ENCODE measurements at places on chromosomes 7 and 10.

DNA sequence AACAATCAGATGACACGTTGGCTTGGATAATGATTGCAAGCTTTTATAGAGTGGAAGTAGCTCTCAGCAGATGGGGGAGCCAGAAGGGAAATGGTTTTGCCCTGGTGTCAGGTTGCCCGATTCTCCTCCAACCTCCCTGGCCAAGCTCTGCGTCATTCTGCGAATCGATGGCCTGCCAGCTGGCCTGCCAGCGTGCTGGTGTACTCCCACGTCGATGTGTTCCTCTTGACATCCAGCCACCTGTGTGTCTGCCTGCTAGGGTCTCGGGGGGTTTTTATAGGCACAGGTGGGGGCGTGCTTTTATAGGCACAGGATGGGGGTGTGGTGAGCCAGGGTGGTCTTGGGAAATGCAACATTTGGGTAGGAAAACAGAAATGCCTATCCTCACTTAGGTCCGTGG, 4.6 kb downstream of the NET1 start:
- peak; percentile 89 for DNase-seq

DNA sequence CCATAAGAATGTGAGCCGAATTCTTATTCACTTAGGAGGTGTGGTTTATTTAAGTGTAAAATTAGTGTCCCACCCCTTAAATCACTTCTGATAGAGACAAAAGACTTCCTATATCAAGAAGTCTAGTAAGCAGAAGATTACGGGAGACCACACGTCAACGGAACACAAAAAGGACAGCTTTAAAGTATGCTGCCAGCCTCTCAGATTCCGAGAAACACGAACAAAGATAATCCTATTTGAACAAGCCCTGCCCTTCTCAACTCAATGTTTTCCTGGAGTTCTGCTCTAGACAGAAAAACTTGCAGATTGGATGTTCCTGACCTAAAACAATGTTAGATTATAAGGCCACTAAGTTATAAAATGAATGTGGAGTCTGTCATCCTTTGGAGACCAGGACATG, 4.9 kb upstream of the MCU start:
- DNase-seq = no peak

GRCh38 chr7:13920053-13920697, 69.3 kb downstream of the ETV1 start:
- DNase-seq = peak; percentile 69

DNA sequence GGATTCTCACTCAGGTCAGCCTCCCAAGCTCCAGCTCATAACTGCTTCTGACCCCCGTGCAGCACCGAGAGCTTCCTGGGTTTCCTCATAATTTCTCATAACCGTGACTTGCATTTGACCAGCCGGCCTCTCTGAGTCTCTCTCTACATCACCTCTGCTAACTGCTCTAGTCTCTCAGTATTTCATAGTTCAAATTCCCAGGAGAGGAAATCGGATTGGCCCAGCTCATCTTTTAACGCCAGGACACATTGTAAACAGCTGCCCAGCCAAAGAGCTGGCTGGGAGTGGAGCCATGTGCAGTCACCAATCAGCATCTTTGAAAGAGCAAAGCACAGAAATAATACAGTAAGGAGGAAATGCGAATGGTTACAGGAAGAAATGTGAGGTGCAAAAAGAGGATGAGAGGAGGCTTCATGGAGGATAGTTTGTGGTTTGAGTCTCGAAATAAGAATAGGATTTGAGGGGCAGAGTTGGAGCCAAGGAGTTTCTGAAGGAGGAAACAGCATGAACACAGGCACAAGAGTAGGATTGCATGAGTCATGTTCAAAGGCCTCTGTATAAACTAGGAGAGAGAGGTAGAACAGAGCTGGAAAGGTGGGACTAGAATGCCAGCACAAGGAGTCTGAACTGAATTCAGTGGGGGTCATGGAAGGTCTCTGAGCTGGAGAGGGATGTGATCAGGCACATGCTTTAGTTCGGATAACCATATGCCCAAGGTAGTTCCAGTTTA, 15.2 kb upstream of the LBX1 start:
- no peak for DNase-seq

DNA sequence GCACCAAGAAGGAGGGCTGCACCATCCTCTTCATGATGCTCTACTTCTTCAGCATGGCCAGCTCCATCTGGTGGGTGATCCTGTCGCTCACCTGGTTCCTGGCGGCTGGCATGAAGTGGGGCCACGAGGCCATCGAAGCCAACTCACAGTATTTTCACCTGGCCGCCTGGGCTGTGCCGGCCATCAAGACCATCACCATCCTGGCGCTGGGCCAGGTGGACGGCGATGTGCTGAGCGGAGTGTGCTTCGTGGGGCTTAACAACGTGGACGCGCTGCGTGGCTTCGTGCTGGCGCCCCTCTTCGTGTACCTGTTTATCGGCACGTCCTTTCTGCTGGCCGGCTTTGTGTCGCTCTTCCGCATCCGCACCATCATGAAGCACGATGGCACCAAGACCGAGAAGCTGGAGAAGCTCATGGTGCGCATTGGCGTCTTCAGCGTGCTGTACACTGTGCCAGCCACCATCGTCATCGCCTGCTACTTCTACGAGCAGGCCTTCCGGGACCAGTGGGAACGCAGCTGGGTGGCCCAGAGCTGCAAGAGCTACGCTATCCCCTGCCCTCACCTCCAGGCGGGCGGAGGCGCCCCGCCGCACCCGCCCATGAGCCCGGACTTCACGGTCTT, 1.9 kb downstream of the FZD1 start:
- peak; percentile 37 for DNase-seq

DNA sequence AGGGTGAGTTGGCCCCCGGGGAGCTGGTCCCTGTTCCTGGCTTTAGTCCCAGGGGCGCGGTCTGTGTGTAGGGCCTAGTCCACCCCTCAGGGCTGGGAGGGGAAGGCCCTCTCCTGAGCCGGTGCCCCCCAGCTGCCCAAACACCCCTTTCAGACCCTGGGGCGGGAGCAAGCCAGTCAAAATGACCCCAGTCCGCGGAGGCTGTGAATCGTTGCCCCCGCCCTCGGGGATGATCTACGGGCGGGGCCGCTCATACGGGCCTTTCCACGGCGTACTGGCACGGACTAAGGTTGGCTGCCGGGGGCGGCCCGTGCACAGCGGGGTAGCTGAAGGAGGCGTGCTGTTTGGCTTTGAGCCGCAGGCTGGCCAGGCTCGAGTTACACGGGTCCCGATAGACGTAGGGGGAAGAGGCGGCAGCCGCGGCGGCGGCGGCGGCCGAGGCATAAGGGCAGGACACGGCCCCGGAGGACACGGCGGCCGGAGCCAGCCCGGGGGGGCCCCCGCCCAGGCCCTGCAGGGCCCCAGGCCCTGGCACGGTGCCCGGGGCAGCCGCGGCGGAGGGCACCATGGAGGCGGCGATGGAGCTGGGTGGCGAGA, 4.3 kb downstream of the ELOVL3 start:
- DNase-seq = no peak

GRCh38 chr7:101804967-101805366, 12.5 kb upstream of the CUX1 start:
- no peak for DNase-seq

DNA sequence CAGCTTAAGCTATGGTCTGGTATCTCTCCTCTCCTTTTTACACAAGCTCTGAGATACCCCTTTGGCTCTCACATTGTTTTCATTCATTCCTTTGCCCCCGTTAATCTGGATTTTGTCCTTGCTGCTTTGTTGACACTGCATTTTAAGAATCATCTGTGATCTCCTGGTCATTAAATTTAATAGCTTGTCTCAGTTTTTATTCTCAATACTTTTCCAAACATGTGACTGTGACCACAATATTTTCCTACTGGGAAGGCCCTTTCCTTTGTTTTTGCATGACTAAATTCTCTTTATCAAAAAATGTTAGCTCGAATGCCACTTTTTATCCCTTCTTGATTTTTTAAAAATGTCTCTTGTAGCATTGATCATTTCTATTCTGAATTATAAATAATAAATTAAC, 171.2 kb downstream of the SUGCT start:
- no peak for DNase-seq

DNA sequence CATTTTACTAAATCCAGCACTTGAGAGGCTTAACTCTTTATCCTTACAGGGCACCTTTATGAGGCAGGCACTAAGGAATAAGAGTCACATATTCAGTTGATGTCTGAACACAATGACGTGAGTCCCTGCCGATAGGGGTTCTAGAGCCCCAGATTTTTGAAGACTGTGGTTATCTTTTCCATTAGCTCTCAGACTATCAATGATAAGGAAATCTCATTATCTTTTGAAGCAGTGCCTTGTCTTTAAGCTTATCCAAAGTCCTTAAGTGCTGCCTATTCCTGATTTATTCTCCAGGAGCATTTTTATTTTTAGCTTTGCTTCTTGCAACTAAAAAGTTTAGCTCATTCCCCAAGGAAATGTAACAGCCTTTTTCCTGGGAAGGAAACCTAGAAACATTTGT, 444.1 kb upstream of the LRRN3 start:
- no peak for DNase-seq

- no peak for DNase-seq
Observed at GRCh38 chr10:24950439-24950838, 2.0 kb downstream of the PRTFDC1 start.

DNA sequence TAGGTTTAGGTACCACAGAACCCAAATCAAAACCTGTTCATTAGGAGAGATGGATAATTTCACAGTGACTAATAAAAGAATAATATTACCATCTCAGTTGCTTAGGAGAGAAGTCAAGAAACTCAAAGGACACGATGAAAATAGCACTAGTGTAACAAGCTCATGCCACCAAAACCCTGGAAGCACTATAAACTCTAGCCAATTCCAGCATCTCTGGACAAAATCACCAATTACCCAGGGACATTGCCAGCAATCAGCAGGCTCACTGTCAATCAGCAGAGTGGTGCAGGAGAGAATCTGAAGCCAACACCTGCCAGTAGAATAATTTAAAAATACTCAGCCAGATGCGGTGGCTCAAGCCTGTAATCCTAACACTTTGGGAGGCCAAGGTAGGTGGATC, 88.9 kb downstream of the ARMH3 start:
- peak; percentile 10 for DNase-seq

- no peak for DNase-seq
Observed at GRCh38 chr7:37738321-37738720, 54.8 kb downstream of the GPR141 start.

DNA sequence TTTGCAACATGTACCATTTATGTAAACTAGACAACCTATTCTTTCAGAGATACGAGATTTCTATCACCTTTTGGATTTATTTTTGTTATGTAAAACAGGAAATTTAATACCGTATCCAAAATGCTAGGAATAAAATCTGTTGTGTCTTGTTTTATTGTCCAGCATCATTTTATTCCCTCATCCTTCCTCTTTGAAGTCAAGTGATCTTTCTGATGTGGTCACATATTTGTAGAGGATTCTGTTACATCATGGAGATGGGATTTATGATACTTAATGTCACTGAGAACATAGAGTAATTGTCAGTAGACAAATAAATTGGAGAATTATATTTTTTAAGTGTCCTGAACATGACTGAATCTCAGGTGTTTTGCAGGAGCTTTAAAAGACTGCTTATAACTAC, 64.7 kb downstream of the ZNF277 start:
- DNase-seq = no peak

- peak; percentile 66 for DNase-seq
Observed at GRCh38 chr10:60188548-60188947, 201.1 kb downstream of the ANK3 start.

GRCh38 chr10:77192402-77192801, 445.2 kb downstream of the KCNMA1 start:
- DNase-seq = no peak

DNA sequence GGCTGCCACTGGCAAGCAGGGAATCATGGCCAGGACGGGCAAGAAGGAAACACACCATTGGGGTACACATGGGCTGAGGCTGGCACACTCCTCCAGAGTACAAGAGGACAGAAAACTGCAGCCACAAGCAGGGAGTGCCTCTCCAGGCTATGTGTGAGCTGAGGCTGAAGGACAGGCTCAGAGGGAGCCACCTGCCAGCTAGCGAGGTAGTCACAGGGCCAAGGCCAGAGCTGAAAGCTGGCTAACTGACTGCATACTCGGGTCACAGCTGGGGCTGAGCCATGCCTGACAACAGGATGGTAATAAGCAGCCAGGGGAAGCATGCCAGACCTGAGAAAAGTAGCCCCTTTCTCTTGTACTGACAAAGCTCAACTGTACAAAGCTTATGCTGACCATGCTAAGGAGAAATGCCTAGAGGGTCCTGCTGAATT, 52.0 kb downstream of the KIF5B start:
- peak; percentile 26 for DNase-seq

DNA sequence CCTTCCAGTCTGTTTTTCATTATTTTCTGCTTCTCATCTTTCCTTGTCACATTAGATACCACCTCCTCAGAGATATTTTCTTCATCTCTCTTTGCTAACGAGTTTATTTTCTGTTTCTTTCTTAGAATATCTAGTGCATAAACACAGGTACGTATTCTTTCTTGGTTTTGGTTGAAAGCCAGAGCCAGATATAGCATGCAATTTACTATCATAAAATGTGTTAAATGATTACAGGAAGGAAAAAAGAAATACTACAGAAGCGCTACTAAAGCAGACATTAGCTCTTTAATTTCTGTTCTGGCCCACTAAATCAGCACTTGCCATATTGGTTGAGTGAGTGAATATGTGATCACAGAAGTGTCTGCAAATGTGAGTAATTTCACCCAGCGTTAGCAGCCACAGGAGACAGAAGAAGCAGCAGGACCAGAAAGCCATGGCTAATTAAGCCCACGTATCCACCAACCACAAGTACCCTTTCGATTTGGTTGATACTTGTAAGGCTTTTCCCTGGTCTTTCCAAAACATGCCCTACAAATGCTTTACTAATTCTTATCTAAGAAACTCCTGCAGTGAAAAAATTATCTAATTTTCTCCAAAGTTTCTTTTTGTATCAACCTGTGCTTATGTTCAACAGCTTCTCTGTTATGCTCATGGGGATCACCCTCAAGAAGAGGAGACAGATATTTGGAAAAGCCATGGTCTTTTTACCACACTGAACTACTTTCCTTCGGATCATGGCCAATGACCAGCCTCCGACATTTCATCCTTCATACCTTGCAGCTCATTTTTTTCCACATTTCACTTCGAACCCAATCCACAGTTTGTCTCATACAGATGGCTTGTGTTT, 23.1 kb upstream of the MACC1 start:
- no peak for DNase-seq

DNA sequence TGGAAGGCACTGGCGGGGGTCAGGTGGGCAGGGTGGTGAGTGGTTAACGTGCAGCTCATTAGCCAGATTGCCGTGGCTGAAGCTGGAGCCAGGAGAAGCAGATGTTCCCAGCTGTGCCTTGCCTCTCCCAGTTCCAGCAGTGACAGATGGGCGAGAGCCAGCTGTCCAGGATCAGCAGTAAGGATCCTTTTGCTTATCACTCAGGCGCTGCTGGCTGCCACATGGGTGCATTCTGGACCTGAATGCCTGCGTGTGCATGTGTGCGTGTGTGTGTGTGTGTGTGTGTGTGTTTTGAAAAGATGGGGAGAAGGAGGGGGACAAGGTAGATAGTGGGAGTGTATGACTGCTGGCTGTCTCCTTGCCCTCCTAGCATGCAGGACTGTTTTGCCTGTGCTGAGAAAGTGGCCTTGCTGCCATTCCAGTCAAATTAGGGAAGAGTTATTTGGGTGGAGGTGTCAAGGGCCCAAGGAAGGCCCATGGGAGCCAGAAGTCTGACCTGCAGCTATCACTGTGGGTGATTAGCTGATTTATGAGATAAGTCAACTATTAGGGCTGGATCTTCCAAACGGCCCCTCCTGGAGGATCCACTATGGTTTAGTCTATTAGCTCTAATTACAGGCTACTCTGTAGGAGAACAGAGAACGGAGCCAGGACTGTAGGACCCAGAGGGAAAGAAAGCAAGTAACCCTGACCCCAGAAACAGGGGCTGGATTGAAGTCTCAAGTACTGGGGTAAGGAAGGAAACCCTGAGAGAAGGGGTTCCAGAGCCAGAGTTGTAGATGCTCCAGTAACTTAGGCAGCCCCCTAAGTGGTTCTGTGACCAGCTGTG, 3.3 kb downstream of the EPHA1 start:
- no peak for DNase-seq

All from cerebellar cortex (tissue), 1 donor.